ENCODE measurements at places on chromosomes 5 and 9.

- no peak for DNase-seq
These were observed 98.0 kb downstream of the ENC1 start for GRCh38 chr5:74542482-74542881.

GRCh38 chr5:156540491-156540890 lies 213.5 kb downstream of the SGCD start:
- DNase-seq = no peak

DNA sequence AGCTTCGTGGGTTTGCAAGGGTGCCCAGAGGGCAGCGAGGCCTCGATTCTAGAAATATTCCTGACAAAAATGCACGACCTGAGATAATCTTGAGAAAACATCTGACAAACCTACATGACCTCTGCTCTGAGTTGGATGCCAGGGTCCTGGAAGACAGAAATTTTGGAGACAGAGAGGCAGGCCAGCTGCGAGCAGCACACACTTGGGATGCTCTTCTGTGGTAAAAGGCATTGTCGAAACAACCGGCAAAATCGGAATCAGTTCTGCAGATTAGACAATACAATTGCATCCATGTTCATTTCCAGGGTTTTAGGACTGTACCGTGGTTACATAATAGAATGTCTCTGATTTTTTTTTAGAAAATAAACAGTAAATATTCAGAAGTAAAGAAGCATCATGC lies 74.2 kb downstream of the GADD45G start:
- no peak for DNase-seq

GRCh38 chr5:145661737-145662485 lies 173.2 kb downstream of the PRELID2 start:
- DNase-seq = no peak

GRCh38 chr5:178371362-178372111 lies 138.9 kb upstream of the PHYKPL start:
- DNase-seq = no peak

DNA sequence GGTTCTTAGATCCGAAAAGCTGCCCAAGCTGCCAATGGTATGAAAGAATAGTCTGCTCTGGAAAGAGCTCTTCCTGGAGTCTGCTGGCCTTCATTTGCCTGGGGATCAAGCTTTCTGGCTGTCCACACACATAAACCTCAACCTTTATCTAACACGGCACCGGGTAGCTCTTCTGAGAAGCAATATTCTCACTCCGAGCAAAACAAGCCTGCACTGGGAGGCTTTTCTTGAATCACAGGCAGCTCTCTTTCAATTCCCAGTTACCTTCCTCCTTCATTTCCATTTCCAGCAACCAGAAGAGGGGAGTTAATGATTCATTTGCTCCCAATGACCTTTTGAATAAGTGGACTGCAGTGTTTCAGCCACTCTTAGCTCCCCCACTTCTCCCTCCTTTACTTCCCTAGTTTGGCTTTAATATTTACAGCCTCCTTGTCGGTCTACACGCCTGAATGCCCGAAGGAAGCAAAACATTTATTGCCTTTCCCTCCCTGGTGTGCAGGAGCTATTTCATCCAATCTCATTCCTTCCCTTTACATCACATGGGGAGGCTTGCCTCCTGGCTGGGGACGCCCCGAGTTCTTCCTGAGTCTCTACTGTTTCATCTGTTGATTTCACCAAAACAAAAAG lies 187.1 kb downstream of the ARHGEF28 start:
- DNase-seq = no peak

DNA sequence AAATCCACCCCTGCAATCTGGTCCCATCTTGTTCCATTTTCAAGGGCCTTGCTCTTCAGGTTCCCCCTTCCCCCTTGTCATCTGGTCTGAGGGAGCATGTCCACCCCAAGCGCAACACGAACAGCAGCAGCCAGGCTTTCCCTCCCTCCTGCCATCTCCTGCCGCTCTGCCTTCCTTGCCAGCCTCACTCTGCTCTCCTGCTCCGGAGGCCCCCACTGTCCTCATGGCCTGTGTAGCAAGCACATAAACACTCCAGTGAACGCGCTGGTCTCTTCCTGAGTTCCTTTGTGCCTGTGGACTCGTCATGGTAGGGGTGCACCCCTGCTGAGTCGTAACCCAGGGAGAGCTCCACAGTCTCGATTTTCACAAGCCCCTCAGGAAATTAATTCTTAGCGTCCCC lies 29.9 kb downstream of the TENT4A start:
- no peak for DNase-seq

Measured in stimulated activated CD4-positive, alpha-beta T cell treated with anti-CD3 and anti-CD28 coated beads, Interleukin-15, amount 100 ng/mL, for 1 hour (primary cell).